Stimulated activated CD4-positive, alpha-beta T cell treated with anti-CD3 and anti-CD28 coated beads, Interleukin-4, amount 100 ng/mL, for 24 hours (primary cell): ENCODE measurements at places on chromosomes 5 and 9.

DNA sequence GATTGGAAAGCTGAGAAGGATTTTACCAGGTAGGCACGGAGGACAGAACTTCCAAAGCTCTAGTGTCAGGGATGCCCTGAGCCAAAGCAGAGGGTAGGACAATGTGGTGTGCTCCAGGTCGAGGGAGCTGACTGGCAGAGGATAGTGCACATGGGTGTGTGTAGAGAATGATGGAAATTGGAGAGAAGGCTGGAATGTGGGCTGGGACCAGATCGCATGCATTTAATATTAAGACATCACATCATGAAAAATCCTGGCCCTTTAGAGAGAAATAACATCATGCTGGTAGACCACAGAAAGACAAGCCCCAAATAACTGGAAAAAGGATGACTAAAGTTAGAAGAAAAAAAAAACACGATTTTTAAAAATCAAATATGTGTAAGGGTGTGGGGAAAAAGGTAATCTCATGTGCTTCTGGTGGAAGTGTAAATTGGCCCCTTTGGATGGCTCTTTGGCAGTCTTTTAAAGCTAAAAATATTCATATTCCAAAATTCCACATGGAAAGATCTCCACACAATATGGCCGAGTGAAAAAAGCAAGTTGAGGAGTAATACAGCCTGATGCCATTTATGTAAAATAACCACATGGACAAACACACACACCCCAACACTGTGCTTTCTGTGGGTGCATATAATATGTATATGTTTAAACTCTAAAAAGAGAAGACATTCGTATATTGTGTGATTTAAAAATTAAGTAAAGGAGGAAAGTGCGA, 67.0 kb upstream of the TGFBR1 start:
- no peak for DNase-seq

DNA sequence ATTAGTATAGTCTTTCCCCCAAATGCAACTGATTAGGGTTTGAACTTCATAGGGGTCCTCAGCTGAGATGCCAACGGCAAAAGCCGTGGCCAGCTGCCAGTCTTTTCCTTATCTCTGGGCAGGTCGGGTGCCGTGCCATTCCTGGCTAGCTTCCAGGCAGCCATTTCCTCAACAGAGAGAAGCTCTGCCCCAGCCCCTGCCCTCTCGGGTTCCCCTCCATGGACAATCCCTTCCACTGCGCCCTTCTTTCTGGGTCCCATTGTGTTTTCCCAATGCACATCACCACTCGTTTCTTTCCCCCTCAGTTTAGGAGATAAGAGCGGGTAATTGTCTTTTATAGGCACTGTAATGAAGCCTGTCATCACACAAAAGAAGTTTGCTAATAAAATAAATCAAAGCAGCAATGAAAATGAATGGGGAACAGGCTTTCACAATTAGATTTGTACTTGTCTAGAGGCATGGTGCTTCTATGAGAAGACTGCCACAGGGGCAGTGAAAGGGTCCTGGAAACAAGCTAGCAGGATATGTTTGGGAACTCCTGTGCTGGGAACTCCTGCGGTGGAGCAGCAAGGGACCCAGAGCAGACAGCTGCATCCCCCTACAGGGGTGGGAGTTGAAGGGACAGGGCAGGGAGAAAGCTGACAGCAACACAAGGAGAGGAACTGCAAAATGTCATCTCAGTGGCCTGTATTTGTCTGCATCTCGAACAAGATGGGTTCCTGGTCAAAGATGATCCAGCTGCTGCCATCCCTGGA, 48.0 kb upstream of the SAP30L start:
- DNase-seq: no peak

DNA sequence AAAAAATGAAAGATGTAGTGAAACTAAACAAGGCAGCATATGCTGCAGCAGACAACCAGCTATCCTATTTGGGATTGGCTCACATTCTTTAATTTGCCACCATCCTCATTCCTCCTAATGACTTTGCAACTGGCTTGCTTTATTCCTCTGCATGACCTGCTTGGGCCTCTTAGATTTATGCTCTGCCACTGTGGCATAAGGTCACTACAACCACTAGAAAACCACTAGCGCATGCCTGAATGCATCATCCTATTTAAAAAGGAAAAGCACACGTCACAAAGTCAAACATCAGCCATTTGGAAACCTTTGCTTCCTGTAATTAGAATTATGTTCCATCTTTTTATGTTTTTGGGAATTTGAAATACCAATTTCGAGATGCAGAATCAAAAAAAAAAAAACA, 40.8 kb upstream of the CCDC152 start:
- DNase-seq: no peak

GRCh38 chr5:90326995-90327394, 82.6 kb downstream of the CETN3 start:
- DNase-seq: no peak

- DNase-seq: no peak
Measured at GRCh38 chr5:93275376-93275775, 305.6 kb downstream of the NR2F1-AS1 start.

DNA sequence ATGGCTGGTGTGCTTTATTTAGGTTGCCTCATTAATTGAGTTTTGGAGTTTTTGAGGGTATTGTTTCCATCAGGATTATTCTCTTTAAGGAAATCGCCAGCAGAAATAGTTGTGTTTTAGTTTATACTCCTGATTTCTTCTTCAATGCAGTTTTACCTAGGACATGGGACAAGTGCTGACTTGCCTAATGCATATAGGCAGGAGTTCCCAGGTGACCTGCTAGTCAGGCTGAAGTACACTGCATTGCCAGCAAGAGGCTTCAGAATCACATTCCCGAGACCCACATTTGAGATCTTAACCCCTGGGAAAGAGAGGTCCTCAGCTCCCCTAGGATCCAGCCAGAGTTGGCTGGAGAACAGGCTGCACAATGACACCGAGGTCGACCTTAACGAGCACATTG, 1.5 kb upstream of the OR1N2 start:
- DNase-seq: no peak

DNA sequence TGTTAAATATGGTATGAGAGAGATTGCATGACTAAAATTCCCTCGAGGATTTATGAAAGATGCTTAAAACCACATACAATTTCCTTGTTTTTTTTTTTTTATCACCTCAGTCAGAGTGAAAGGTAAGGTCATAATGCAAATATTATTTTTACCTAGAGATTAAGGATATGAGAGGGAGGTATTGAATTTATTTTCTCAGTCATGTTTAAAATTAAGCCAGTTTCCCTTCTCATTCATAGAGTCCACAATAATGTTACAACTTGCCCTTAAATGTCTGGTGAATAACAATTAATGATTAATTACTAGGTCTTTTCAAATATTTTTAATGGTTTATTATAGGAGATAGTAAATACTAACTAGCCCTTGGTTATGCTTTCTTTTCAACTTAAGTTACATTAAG, 144.9 kb upstream of the HAPLN1 start:
- DNase-seq: no peak

GRCh38 chr5:96292582-96293247, 140.3 kb downstream of the PCSK1 start:
- DNase-seq: no peak

- no peak for DNase-seq
Measured at GRCh38 chr9:99515093-99515492, 293.0 kb downstream of the SEC61B start.
